T47D (cell line): ENCODE measurements at places on chromosomes 7 and 10.

DNA sequence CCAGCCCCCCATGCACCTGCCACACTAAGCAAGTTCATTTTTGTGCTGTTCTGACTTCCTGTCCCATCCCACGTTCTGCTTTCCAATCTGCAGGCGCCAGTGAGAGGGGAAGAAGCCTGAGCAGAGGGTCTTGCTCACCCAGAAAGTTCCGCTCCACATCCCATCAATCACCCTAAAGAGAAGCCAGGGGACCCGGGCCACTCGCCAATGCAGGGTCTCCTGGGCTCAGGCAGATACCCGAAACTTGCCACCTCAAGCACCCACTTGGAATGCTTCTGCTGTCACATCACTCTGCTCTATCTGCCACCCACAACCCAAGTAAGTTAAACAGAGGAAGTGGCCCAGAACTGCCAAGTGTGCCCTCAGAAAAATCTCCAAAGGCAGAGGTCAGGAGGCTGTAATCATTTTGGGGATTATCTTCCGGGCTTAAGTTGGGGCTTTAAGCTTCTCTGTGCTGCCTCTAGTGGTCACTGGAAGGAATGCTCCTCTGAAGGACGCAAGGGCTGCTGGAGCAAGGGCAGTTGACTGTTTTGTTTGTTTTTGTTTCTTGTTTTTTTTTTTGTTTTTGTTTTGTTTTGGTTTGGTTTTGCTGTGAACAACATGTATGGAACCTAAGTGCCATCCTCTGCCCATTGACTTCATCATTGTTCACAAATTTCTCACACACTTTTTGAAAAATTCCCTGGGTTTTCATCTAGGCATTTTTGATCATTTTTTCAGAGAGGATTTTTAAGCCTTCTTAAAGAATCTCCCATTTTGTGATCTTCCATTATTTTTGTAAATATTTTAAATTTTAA lies 25.5 kb downstream of the PRR15 start:
- peak; percentile 66 for DNase-seq

DNA sequence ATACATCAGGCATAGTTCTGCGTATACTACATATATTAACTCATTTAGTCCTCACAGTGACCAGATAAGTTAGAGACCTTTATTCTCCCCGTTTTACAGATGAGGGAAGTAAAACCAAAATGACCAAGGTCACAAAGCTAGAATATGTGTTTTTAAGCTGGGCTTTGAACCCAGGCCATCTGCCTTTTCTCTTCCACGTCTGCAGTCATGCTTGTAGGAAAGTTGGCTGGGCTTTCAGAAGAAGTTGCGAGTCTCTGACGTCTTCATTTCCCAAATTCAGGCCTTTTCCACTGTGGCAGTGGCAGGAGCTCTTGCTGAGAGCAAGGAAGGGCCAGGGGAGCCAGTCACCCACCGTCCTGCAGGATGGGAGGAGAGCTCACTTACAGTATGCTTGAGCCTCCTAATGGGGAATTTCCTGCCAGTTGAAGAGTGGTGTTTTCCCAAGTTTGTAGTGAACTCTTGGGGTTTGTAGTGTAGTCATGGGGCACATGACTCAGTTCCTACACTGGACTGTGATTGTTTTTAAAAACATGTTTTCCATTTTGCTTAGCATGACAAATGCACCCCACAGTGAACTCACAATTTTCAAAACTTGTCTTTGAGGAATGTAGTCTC lies 34.2 kb downstream of the CYP17A1 start:
- DNase-seq, result no peak

DNA sequence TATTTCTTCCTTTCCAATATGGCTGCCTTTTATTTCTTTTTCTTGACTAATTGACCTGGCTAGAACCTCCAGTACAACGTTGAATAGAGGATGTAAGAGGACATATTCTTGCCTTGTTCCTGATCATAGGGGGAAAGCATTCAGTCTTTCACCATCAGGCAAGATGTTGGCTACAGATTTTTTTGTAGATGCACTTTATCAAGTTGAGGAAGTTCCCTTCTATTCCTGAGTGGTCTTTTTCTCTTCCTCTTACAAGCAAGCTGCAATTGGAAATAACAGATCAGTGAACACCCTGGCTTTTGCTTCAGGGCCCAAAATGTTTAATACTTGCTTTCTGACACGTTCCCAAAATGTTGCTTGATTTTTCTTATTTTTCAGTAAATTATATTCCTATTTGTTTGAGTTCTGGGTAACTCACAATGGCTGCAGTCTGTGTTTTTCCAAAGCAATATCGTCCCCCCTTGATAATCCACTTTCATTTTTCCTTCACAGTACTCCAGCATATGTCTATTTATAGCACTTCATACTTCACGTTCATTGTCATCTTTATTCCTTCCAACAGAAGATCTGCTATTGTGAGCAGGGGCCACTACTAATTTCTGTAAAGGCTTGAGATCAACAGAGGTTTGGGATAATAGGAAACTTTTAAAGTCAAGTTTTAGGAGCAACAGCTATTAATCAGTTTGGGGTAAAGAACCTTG lies 11.7 kb downstream of the CPEB3 start:
- DNase-seq, result no peak

DNA sequence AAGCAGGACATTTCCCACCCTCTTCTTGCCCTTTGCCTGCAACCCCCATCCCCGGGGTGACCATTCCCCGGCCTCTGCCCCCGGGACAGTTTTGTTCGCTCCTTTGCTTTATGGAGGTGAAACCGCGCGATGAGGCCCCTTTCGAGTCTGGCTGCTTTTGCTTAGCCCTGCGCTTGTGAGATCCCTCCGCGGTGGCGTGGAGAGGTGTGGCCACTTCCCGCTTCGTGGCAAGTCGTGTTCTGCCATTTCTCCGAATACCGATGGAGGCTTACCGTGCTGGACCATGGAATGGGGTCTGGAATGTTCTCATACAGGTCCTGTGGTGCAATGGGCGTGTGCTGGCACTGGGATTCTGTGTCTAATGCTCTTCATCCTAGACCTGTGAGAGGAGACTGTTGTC lies 106.7 kb downstream of the LHPP start:
- no peak for DNase-seq

DNA sequence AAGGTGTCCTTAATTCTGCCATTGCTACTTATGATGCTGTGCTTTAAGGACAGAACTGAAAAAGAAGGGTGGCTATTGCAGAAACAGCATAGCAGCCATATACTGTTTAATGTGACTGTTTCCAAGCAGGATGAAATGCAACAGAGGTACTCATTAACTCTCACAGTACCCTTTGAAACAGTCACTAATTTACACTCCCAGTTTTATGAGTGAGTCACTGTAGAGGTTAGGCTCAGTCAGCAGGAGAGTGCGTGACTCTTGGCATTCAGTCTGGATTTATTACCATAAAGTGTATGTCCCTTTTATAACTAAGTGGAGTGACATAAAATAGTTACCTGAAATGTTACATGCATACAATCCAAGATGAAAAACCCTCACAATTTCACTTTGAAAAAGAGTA lies 27.7 kb downstream of the ALDH18A1 start:
- no peak for DNase-seq

DNA sequence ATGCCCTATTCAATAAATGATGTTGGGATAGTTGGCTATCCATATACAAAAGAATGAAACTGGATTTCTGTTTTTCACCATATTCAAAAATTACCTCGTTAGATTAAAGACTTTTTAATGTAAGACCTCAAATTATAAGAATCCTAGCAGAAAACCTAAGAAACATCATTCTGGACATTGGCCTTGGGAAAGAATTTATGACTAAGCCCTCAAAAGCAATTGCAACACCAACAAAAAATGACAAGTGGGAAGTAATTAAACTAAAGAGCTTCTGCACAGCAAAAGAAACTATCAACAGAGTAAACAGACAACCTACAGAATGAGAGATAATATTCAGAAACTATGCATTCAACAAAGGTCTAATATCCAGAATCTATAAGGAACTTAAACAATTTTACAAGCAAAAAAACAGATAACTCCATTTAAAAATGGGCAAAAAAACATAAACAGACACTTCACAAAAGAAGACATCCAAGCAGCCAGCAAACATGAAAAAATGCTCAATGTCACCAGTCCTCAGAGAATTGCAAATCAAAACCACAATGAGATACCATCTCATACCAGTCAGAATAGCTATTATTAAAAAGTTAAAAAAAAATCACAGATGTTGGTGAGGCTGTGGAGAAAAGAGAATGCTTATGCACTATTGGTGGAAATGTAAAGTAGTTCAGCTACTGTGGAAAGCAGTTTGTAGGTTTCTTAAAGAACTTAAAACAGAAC lies 309.8 kb downstream of the AHR start:
- DNase-seq, result no peak

DNA sequence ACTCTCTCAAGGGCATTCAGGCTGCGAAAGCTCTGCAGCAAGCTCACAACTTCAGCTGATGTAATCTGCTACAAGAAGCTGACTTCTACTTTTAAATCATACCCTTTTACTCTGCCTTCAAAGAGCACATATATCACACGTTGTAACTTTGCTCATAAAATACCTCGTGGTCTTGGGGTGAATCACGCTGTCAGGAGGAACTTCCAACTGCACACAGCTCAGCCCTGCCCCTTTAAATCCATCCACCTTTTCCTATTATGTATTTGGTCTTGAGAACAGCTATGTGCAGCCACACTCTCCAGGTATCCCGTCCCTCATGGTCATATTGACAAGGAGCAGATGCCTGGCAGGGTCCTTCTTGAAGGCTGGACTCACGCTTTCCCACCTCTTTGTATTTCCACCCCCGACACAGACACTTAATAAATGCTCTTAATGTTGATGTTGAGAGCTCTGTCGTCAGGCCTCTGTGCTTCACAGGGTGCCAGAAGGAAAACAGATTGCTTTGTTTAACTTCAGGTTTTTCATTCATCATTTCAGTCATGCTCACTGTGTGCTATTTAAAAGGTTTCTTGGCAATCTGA lies 47.6 kb downstream of the ICA1 start:
- DNase-seq, result no peak

DNA sequence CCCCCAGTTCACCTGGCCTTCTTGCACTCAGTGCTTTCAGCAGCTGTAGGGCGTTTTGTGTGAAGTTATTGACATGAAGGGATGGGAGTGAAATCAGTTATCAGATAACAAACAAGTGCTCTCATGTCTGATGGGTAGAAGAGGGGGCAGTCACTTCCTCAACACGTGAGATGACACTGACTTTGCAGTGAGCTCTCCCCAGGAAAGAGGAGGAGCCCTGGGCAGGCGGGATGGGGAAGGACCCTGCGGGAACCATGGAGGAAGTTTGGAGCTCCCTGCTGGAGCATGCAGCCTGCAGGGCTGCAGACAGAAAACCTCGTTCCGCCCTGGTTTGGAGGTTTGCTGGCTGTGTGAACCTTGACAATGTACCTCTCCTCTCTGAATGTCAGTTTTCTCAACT lies 38.7 kb downstream of the GPR26 start:
- DNase-seq, result no peak

DNA sequence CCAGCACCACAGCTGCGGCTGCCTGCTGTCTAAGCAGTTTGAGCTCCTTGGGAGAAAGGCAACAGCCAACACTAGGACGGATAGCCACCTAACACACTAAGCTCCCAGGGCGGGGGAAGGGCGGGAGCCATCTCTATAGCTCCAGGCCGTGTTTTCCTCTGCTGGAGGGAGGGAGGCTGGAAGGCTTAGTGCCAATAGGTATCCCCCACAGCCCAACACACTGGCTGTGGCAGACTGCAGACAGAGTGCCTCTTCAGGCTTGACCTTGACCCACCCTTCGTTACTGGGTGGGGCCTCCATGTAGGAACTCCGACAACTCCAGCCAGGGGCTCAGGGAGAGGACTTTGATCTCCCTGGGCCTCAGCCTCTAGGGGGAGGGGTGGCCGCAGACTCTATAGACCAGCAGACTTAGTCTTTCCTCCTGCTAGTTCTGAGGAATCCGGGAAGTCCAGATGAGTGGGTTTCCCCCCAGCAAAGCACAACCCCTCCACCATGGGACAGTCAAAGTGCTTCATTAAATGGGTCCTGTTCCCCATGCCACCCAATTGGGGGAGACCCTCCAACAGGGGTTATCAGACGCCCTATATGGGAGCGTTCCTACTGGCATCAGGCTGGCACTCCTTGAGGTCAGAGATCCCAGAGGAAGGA lies 314.4 kb upstream of the MKI67 start:
- DNase-seq, result no peak

DNA sequence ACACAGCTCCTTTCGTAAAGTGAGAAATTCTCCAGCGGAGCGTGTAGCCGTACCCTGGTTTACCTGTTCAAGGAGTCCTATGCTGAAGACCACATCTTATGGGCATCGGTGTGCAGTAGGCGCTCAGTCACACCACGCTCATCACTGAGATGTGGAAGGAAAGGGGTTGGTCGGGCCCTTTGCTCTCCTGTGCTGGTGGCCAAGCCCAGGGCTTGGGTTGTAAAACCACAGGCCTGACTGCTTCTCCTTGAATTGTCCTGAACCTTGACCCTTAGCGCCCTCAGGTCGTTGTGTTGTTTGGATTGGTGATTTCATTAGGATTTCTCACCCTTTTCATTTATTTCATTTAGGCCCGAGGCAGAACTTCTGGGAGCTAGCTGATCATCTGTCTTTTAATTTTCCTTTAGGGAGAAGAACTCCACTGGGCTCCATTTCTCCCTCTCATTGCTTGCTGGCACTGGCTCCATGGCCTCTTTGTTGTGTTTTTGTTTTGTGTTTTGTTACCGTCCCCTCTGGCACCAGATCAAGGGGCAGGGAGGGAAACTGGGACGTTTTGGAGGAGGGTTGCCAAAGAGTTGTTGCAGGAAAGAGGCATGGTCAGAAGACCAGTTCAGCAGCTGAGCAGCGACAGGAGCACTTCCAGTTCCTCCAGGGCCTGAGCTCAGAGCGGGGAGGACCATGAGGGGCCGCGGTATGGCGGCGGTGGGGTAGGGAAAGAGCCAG lies 511.4 kb upstream of the GALNT17 start:
- no peak for DNase-seq

DNA sequence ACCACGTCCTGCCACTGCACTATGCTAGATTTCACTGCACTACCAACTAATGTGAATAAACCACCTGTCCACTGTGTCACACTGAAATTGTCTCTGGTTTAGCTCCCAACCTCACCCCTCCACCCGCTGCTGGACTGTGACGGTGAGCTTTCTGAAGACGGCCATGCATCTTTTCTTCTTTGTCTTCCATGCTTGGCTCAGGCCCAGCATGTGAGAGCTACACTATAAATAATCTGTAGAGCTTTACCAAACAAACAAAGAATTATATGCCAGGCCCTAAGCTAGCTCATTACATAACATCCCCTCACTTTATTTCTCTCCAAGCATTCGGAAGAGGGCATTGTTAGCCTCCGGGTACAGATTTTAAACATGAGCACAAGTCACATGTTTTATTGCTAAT lies 633.2 kb downstream of the TNS3 start:
- DNase-seq, result no peak

- no peak for DNase-seq
Observed at GRCh38 chr10:22623633-22624253, 90.6 kb downstream of the PIP4K2A start.

GRCh38 chr7:51128545-51129435 lies 187.8 kb downstream of the COBL start:
- no peak for DNase-seq

DNA sequence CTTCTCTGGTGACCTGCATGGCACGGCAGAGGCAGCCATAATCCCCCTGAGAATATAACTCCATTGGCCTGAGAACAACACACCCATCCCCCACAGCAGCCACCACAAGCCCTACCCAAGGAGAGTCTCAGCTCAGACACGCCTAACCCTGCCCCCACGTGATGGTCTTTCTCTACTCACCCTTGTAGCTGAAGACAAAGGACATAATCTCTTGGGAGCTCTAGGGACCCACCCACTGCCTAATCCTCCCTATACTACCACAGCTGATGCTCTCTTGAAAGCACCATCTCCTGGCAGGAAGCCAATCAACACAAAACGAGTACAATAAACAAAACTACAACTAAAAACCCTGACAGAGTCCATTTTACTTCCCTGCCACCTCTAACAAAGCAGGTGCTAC lies 30.7 kb upstream of the HPSE2 start:
- DNase-seq, result no peak
